ENCODE measurements at places on chromosomes 1 and 21.

DNA sequence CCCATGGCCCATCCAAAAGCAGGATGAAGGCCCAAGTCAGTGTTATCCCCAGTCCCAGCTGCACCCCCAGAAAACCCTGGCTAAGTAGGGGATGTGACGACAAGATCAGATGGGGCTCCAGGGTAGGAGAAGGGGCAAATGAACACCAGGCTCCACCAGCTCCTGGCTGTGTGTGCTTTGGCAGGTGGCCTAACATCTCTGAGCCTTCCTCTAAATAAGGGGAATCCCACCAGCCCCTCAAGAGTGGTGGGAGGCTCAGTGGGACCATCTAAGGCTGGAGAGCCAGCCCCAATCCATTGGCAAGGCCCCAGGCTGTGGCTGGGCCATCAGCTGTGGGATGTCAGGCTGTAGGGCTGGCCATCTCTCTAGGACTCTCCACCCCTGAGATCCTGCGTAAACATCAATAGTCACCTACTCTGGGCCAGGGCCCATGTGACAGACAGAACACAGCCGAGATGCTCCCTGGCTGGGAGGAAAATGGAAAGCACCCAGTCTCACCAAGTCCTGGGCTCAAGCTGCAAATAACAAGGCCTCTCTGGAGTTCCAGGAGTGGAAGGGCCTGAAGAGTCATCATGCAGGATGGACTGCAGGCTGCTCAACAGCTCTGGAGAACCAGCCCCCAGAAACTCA, 7.5 kb downstream of the SDC3 start:
- DNase-seq, result no peak

DNA sequence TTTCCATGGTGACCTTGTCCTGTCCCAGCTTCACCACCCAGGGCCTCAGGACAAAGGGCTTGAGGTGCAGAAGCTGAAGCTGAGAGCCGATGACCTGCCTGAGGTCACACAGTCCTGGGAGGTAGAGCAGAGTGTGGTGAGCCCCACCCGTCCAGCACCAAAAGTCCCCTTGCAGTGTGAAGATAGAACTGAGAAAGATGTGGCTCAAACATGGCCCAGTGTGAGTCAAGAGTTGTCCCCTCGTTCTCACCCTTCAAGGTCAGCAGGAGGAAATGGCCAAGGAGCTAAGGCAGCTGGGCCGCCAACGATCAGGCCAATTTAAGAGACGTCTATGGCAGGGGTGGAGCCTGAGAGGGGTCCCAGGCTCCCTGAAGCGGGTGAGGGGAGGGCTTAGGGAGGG, 157.5 kb upstream of the KLHDC7A start:
- no peak for DNase-seq

- DNase-seq, result no peak
These were observed 9.1 kb upstream of the MACF1 start for GRCh38 chr1:39195166-39196111.

DNA sequence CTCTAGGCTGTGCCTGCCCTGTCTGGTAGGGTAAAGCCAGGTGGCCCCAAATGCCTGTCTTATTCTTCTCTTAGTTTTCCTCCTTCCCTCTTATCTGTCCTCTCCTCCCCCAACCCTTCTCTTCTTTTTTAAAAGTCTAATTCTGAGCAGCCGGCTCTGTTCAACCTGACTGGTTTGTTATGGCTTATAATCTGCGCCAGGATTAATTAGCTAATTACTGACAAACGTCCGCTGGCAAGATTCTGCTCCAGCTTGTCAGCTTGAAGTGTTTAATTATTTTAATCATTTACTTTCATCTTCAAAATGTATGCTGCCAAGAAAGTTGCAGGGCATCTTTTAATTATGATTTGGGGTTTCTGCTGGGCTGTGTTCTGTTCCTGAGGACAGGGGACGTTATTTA, 27.2 kb upstream of the PSMB2 start:
- no peak for DNase-seq

DNA sequence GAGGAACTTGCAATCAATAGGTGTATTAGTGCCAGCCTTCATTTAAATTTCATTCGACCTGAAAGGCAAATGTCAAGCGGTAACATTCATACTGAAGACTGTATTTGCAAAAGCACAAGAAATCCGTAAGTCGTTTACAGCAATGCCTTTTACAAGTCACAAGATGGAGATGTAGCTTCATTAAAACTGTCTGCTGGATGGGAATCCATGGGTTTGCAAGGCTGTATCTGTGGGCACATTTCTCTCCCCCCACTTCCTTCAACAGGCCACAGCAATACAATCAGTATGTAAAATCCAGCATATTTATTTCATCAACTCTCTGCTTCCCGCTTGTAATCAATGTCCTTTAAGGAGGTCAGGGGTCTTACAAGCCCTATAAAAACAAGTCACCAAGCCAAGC, 147.1 kb downstream of the SLC45A1 start:
- DNase-seq, result peak; percentile 13

DNA sequence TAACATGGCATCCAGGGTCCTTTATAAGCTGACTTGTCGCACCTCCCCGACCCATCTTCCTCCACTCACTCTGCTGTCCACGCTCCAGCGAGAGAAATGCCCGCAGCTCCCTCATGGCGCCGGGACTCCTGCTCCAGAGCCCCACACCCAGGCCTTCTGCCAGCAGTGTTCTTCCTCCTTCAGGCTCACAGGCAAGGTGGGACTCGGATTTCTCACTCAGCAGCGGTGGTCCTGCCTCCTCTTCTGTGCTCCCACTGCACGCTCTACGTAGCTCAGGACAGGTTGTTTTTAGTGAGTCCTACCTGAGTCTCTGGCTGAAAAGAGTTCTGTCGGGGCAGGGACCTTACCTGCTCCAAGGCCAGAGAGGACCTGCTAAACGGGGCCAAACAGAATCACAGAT, 11.2 kb downstream of the THEMIS2 start:
- DNase-seq, result no peak

DNA sequence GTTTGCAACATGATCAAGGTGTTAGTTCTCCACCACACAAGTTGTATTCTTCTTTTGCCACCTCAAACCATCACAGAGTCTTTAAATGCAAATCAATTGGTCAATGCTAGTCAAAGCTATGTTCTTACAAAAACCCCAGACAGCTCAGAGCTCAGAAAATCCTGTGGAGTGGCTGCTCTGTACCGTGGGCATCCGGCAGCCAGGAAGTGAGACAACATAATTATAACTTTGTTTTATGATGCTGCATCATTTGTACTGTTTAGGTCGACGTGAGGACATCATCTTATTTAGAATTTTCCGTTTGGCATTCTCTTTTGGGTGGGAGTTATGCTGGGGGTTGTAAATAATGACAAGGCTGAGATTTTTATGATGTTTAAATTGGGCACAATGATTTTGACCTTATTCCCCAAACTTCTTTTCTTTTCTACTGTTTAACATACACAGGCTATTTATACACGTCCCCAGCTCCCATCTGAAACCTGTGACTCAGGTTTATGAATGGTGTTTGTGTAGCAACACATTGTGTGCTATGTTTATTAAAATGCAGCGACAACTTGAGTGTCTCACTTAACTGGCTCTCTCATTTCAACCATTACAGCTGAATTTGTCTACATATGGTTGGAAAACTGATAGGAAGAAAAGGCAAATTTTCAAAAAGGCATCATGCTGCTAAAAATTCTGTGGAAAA, 124.0 kb downstream of the CNIH3 start:
- no peak for DNase-seq

DNA sequence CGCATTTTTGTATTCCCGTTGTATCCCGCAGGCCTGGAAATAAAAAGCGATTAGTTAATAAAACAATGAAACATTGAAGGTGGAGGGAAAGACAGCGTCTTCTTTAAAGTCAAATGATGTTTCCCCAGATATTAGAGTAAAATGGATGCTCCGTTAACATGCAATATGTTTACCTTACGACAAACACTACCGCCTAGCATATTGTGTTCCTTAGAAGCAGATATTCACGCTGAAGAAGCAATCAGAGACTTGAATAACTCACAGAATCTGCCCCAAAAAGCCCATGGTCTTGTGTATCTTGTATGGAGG, 583 bp upstream of the B4GALT3 start:
- DNase-seq, result no peak

DNA sequence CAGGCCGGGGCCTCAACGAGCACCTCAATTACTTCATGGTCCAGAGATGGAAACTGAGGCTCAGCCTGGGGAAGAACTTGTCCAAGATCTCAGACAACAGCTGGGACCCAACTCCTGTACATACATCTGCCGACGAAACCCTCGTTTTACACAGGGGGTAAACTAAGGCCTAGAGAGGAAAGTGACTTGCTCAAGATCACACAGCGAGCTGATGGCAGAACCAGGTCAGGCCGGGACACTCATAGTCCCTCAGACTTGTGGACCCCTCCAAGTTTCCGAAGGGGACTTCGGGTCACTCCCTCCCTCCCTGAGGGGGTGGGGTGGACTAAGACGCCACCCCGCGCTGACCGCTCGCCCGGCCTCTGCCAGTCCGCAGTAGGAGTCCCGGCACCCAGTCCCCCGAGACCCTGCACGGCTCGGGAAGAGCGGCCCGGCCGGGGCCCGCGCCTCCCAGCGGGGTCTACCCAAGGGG, 430 bp downstream of the WASF2 start:
- no peak for DNase-seq

- DNase-seq, result no peak
These were observed 106.6 kb downstream of the NR5A2 start for GRCh38 chr1:200134116-200134515.

GRCh38 chr1:71041806-71042205, 5.8 kb downstream of the PTGER3 start:
- DNase-seq, result no peak

DNA sequence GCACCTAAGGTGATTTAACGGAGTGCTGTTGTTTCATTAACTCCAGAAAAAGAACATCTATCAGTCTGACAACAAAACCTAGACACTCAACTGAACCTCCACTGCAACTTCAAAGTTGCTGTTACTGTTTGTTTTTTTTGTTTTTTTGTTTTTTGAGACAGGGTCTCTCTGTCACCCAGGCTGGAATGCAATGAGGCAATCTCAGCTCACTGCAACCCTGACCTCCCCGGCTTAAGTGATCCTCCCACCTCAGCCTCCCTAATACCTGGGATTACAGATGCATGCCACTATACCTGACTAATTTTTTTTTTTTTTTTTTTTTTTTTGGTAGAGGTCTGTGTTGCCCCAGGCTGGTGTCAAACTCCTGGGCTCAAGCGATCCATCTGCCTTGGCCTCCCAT, 66.7 kb upstream of the SDC3 start:
- DNase-seq, result no peak

GRCh38 chr1:226706684-226707083, 32.4 kb downstream of the ITPKB start:
- no peak for DNase-seq

DNA sequence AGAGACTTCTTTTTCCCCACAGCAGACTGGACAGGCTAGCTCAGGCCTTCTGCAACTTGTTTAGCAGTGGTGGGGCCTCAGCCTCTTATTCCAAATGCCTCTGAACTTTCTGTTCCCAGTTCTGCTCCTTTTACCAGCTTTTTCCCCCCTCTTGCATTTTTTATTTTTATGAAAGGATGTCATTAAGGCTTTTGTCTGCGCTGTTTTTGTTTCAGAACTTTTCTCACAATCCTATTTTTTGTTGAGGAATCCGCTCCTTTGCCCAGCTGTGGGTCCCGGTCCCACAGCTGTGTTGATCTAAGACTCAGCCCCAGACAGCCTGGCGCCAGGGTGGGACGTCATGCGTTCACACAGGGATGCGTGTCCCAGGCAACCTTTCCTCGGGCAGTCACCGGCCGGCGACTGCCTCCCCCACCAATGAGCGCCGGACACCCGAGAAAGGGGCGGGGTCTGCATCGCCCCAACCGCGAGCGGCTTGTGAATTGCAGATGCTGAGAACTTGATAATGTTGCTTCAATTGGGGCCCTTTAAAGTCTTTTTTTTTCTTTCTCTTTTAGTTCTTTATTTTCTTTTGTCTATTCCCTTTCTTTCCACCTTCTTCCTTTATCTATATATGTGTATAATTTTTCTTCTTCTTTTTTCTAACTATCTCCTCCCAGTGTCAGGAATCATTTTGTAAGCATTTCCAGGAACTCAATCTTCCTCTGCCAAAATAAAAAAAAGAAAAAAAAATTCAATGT, 3.0 kb upstream of the ID3 start:
- DNase-seq, result no peak

GRCh38 chr1:165426745-165427144, 18.2 kb downstream of the RXRG start:
- DNase-seq, result no peak

DNA sequence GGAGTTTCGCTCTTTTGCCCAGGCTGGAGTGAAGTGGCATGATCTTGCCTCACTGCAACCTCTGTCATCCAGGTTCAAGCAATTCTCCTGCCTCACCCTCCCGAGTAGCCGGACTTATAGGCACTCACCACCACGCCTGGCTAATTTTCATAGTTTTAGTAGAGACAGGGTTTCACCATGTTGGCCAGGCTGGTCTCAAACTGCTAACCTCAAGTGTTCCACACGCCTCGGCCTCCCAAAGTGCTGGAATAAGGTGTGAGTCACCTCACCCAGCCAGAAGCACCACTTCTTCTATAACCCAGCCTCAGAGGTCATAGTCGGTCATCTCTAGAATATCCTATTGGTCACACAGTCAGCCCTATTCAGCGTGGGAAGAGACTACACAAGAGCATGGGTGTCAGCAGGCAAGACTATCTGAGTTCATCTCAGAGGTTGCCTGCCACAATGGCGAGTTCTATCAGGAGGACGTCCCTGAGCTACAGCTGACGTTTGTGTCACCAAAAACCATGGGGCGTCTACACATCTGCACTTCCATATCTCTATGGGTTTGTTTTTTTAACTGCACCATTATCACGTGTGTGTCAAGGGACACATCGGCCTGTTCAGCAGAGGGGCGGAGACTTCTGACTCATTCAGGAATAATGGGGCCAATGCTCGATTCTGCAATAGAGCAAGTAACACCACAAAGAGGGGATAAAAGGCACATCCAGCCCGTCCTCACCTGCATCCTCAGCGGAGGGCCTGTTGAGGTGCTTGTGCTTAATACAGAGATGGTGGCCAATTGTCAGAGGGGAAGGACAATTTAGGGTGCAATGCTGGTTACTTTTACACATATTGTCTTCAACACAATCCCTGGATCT, 256.3 kb upstream of the IRF2BP2 start:
- no peak for DNase-seq

- no peak for DNase-seq
These were observed 77.0 kb downstream of the ALPL start for GRCh38 chr1:21586222-21586621.

- DNase-seq, result no peak
These were observed 15.1 kb upstream of the MPL start for GRCh38 chr1:43322506-43322905.

- DNase-seq, result no peak
These were observed 429.4 kb upstream of the TMPRSS15 start for GRCh38 chr21:18832950-18833349.

GRCh38 chr1:153546796-153547559, 1.4 kb upstream of the S100A4 start:
- DNase-seq, result no peak

GRCh38 chr1:20074725-20075171, 4.8 kb downstream of the PLA2G5 start:
- DNase-seq, result peak; percentile 26

- DNase-seq, result no peak
These were observed 2.3 kb upstream of the ITGA10 start for GRCh38 chr1:145912128-145912641.

DNA sequence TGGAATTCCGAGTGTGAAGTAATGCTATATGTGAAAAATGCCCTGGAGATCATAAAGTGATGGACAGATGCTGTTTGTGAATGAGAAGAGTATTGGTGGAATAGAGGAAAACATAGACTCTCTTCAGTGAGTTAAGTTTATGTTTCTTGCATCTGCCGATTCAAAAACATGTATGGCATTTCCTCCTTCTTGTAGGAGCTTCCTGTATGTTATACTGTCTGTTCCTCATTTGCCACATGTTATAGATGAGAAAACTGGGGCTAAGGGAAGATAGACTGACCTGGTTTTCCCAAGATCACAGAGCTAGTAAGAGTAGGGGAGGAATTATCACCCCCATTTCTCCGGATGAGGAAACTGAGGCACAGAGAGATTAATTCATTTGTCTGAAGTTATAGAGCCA, 41.1 kb upstream of the IL20 start:
- DNase-seq, result no peak
